HCT116 (cell line): ENCODE measurements at places on chromosomes 3 and 15. TPM values are rescaled to one million over a fixed set of nuclear protein-coding genes. Genes with fewer than 3 reads are reported as not detected.

DNA sequence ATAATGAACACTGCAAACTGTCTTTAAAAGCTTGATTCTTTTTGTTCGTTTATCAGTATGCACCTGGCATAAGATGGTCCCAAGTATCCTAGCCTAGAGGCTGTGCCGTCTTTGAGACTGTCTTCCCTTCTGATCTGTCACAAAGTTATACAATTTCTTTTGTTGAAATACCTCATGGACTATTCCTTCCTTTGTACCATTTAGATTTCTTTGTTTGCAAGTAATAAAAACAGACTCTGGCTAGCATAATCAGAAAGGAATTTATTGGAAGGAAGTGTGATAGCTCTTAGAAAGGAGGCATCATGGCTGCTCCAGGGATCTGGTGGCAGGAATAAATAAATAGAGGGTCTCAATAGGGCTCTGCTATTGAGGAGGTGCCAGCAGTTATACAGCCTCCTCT is 280.4 kb downstream of the SLC9A9 start:
- DNase-seq, result no peak

GRCh38 chr15:73015493-73015892 is 36.8 kb upstream of the NEO1 start:
- DNase-seq, result no peak

DNA sequence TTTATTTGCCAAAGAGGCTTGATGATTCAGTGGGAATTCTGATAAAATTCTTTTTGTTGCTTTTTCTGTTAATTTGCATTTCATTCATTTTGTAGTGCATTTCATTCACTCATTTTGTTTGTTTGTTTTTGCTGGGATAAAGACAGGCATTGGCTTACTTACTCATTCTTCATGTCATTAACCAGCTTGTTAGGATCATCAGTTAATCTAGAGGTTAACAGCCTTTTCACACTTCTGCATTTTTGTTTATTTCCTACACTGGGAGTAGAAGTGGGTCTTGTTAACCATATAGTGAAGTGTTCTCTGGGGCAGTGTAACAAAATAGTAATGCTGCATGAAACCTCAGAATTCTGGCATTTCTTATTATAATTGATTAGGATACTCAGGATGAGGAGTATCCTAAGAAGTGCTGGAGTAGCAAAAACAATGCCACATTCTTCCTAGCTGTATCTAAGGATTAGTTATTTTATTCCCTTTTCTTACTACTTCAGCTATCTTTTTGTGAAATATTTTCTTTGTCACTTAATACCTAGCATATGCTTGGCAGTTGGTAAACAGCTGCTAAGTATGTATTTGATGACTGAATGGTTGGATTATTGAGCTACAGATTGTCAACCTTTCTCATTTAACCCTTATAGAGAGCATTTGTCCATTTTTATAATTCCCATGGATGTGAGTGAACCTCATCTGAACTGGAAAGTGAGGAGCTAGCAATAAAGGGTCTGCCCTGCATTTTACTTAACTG is 135.7 kb upstream of the LRRFIP2 start:
- DNase-seq, result no peak

GRCh38 chr15:58331560-58331912 is 100.3 kb upstream of the LIPC start:
- no peak for DNase-seq

DNA sequence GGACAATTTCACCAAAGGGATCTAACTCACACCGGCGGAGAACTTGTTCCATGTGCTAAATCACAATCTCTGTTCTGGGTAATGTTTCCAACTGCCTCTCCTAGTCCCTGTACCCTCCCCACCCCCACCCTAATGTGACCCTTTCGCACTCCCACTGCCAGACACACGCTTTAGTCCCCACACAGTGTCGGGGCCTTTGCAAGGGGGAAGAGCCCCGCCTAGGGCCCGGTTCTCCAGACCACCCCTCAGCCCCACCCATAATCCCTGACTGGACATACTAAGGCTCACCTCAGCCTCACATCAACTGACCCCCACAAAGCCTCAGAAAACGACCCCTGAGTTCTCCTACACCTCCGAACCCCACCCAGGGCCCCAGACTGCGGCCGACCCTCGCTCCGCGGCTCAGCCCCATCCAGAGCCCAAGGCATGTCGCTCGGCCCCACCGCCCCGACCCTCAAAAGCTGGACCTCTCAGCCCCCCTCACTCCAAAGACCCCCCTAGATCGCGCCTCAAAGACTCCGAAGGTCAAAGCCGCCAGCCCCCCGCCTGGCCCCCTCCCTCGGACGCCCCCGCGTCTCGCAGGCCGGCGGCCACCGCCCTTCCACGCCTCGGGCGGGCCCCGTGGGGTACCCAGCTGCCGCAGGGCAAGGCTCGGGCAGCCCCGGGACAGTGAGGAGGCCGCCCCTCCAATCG is 72.0 kb upstream of the MAP4 start:
- no peak for DNase-seq

- DNase-seq, result no peak
Measured at GRCh38 chr3:109933576-109933975, 596.2 kb upstream of the DPPA4 start.

- DNase-seq, result no peak
Measured at GRCh38 chr3:33441225-33441976, 1.2 kb upstream of the UBP1 start.

- DNase-seq, result no peak
Measured at GRCh38 chr3:195113048-195113447, 157.9 kb downstream of the XXYLT1 start.

Gene MUSTN1
- total RNA-seq, result 0.44 TPM

Gene TMIE
- total RNA-seq, result 0.74 TPM

Gene LCTL
- total RNA-seq, result not detected

Gene TRIM71
- total RNA-seq, result 0.17 TPM

Gene CD200R1
- not detected for total RNA-seq

Gene CHST13
- total RNA-seq, result 0.91 TPM

Gene UPK1B
- total RNA-seq, result not detected
